ENCODE measurements at places on chromosomes 3 and 15.

DNA sequence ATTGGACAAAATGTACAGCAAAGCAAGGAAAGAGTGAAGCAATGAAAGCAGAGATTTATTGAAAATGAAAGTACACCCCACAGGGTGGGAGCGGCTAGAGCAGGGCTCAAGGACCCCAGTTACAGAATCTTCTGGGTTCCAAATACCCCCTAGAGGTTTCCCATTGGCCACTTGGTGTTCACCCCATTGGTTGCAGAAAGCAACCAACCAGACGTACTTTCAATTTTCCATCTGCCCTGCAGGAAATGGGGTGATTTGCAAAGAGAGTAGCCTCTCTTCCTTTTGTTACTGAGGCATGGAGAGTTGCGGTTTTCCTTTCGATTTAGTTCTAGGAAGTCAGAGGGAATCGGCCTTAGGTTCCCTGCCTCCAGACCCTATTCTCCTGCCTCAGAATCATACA is 2.4 kb downstream of the PML start:
- no peak for DNase-seq

- DNase-seq, result no peak
These were observed 208.8 kb downstream of the RPLP1 start for GRCh38 chr15:69661446-69661845.

DNA sequence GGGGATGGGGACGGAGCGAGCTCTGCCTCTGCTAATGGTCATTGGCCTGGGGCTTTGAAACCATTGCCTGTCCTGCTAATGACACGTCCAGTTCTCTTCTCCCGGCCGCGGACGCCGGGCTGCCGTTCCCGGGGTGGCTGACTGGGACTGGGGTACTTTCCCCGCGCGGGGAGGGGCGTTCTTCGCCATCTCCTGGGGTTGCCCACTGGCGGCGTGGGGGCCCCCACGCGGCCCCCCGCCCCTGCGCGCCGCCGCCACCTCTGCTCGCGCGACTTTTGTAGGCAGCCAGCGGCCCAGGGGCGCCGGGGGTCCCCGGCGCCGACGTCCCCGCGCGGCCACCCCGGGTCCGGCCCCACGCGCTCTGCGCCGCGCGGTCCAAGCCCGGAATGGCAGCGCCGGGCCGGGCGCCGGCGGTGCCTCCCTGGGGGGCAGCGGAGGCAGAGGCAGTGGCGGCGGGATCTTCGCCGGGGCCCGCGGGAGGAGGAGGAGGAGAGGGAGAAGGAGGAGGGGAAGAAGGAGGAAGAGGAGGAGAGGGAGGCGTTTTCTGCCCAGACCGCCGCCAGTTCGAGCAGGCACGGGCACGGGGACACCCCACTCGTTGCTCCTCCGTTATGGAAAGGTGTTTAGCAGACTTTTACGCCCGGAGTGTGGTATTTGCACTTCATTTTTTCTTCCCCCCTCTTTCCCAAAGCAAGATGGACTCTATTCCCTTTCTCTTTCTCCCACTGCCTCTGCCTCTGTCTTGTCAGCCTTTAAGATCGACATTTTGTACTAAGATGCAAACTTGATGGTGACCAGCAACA is 2.3 kb downstream of the BBX start:
- peak; percentile 39 for DNase-seq

DNA sequence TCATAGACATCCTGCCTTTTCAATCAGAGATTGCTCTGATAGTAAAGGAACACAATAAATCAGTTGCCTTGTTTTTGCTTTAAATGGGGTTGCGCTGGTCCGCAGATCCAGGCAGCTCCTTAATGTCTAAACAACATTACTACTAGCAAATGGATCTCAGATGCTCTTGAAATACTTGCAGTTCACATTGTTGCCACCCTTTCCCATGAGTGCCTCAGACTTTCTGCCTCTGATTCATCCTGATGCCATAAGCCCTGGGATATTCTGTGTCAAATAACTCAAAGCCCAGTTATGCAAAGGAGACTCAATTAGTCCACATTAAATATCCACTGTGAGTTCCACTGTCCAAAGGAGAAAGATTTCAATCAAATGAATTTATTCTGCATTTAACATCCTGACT is 196.7 kb downstream of the PLCH1 start:
- DNase-seq, result no peak

DNA sequence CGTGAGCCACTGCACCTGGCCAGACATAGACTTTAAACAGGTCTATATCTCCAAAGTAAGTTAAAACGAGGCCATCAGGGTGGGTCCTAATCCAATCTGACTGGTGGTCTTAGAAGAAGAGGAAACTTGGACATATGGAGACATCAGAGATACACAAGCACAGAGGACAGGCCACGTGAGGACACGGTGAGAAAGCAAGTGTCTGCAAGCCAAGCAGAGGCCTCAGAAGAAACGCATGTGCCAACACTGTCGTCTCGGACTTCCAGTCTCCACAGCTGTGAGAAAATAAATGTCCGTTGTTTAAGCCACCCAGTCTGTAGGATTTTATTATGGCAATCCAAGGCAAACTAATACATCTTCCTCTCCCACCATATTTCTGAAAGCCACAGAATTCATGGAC is 43.9 kb downstream of the MRPL46 start:
- no peak for DNase-seq

DNA sequence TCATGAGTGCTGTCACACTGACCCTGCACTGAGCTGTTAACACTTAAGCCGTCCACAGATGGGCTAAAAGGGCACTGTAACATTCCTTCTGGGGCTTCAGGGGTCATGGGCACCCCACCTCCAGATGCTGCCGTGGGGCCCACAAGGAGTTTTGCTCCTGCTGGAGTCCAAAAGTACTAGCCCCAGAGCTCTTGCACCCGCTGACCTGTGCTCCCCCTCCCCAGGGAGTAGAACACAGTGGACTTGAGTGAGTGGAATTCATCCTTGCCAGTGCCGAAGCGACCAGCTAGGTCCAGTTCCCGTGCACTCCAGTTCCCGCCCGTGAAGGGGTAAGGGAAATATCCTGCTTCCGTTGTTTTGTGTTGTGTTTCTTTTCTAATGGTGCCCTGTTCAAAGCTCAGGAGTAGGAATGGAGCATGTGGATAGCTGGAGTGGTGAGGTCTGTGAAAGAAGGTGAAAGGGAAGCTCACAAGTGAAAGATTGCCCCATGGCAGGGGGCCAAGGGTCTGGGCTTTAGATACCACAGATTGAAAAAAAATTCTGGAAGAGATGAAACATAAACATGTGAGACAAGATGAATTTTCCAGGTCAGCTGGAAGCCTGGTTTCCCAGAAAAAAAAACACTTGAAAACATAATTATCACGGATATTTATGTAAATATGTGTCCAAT is 36.6 kb downstream of the SLCO2A1 start:
- DNase-seq, result no peak

DNA sequence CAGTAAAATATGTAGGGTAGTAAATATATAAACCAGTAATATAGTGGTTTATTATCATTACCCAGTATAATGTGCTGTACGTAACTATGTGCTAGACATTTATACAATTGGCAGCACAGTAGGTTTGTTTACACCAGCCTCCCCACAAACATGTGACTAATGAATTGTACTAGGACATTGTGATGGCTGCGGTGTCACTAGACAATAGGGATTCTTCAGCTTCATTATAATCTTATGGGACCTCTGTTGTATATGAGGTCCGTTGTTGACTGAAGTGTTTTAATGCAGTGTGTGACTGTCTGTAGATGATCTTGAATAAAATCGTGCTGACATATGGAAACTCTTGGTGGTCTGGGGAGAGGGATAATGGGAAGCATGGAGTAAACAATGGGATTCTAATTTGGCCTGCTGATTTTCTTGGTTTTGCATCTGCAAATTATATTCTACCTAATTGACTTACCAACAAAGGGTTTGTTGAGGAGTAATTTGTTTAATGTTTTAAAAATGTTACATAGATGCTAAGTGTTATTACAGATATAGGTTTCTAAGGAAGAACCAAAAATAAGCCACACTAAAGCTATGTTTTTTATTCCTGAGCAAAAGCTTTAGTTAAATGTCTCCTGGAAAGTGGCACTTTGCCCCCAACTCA is 496.5 kb upstream of the TBL1XR1 start:
- no peak for DNase-seq

GRCh38 chr3:38480093-38480445 is 16.1 kb upstream of the EXOG start:
- DNase-seq, result no peak

GRCh38 chr3:132255041-132255745 is 62.0 kb upstream of the ACP3 start:
- no peak for DNase-seq

GRCh38 chr3:64612082-64612860 is 75.5 kb downstream of the ADAMTS9 start:
- DNase-seq, result no peak

GRCh38 chr15:78811825-78812183 is 540 bp upstream of the ADAMTS7 start:
- no peak for DNase-seq

DNA sequence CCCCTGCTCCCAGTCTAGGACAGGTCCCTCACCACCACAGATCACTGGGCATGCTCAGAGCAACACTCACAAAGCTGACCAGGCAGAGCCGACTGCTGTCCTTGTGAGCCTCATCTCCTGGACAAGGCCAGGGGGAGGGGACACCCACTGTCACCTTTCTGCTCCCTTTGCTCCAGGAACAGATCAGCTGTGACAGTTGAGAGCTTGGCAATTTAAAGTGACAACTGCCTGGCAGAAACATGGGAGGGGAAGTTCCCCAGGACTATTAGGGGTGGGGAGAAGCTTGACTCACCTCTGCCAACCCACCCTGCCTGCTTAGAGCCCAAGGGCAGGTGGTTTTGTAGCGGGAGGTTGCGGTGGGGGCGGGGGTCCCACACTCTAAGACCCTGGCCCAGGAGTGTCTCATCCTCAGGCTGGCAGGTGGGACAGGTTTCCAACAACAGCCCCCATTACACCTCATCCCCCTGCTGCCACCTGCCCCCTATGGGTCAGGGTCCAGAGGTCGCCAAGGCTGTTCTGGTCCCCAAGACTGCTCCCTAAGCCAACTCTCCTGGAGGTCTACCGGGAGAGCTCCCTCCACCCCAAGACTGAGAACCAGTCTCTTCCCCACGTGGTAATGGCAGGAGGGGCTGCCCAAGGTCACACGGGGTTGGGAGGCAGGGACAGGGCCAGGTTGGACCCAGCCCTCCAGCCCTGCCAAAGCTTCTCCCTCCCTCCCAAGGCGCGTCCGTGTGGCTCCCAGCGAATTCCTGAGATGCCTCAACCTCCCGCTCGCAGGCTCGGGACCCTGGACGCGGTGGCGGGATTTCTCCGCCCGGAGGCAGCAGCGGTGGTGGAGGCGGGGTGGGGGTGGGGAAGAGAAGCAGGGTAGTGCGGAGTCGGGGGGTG is 80.4 kb downstream of the IQSEC1 start:
- DNase-seq, result no peak

- no peak for DNase-seq
These were observed 162.7 kb upstream of the IQSEC1 start for GRCh38 chr3:13235897-13236296.

GRCh38 chr3:33202711-33203457 is 15.7 kb downstream of the SUSD5 start:
- DNase-seq, result no peak

DNA sequence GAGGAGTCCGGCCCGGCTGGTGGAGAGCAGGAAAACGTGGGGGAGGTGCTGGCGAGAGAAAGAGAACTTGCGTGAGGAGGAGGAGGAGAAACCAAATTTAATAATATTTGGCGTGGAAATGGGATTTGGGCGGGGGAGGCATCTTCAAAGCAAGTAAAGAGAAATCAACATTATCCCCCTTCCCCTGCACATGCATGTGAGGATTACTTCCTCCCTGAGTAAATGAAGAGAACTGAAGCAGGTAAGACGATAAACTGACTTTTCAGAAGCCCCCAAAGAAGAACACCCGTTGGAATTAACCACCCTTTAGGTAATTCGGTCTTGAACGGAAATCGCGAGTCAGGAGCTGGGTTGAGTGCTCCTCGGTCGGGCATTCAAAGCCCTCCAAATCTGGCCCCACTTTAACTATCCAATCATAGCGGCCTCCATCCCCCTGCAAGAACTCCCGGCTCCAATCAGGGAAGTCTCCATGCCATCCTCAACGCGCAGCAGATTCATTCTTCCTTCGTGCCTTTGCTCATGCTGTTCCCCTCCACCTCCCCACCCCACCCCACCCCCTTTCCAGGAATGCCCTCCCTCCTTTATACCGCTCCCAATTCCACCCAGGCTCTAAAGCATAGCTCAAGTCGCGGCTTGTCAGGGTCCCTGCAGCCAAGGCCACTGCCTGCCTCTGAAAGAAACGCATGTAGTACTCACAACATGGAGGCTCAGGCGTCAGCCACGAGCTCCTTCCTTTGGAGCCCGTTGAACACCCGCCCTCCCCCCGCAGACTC is 545 bp upstream of the RFX7 start:
- peak; percentile 9 for DNase-seq

DNA sequence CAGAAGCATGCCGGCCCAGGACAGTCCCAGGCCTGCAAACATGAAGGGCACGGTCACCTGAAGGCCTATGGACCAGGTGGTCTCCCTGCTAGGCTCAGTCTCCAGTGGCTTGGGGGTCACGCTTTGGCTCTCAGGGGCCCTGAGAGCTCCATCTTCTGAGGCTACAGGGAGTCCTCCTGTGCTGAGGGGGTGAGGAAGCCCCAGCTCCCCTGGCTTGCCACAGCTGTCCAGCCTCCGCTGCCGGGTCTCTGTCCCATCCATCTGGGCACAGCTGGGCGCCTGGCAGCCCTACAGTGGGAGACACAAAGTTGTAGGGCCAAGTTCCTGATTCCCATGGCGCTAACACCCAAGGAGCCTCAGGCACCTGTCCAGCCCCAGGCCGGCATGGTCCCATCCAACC is 16.0 kb downstream of the SLC41A3 start:
- no peak for DNase-seq

DNA sequence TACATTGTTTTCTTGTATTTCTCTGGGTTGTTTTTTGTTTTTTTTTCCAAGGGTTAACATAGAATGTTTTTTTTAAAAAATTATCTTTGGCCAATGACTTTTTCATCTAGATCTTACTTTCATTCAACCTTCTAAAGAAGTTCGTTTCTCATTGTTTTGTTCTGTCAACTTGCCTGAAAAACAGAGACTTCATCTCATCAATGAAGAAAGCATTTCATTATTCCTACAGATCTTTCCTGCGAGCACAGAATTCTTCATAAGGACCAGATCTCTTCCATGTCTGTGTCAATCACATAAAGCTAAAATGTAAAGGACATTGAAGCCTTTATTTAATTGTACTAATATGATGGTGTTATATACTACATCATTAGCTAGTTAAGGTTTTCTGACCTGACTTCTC is 9.7 kb upstream of the EIF3J start:
- no peak for DNase-seq

DNA sequence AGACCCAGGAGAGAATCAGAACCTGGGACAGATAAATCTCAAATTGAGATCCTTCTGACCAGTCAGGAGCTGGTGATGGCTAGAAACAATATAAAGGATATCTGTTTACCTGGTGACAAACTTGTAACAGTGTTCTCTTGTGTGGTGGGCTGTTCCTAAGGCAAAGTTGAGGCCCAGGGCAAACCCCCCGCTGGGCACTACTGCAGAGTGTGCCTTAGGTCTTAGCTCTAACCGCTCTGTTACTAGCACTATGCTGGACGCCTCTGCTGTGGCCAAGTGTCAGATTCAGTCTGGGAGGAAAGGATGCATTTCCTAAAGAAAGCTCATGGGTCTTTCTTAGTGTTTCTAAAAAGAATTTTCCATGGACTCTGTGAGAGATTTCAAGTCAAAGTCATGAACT is 146.5 kb upstream of the MEIS2 start:
- no peak for DNase-seq

GRCh38 chr3:64691051-64691450 is 3.3 kb upstream of the ADAMTS9 start:
- DNase-seq, result no peak

GRCh38 chr3:45692866-45693265 is 3.7 kb downstream of the SACM1L start:
- no peak for DNase-seq
